ENCODE measurements at places on chromosomes 12 and 14.

DNA sequence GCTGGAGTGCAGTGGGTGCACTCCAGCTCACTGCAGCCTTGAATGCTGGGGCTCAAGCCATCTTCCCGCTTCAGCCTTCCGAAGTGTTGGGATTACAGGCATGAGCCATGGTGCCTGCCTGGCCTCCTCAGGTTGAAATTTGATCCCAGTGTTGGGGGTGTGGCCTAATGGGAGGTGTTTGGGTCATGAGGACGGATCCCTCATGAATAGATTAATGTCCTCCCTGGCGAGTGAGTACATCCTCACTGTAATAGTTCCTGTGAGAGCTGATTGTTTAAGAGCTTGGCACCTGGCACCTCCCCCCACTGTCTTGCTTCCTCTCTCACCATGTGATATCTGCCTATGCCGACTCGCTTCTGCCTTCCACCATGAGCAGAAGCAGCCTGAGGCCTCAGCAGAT lies 84.7 kb downstream of the TSPAN9 start:
- DNase-seq, result no peak

GRCh38 chr12:90940872-90941499 lies 14.0 kb downstream of the CCER1 start:
- no peak for DNase-seq

GRCh38 chr12:92124689-92125029 lies 21.0 kb downstream of the BTG1 start:
- DNase-seq, result no peak

DNA sequence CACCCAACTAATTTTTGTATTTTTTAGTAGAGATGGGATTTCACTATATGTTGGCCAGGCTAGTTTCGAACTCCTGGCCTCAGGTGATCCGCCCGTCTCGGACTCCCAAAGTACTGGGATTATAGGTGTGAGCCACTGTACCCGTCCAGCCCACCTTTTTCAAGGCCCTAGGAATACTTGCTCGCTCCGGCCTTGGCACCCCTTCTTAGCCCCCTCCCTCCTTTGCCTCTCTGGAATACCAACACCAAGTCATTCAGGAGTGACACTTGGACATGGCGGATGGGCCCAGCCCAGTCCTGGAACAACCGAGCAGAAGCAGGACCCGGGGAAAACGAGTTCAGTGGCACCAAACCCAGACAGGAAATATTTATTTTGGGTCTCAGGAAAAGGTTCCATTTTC lies 29.1 kb downstream of the PLEKHG3 start:
- DNase-seq, result no peak

GRCh38 chr12:2297004-2297403 lies 244.2 kb downstream of the CACNA1C start:
- DNase-seq, result no peak

All from PC-9 (cell line).